Stimulated activated memory B cell treated with anti-CD40 and anti-IgM and Interleukin-4, amounts not matched to agents 10 μg/mL and 1 μg/mL and 100 μg/mL, for 72 hours (primary cell): ENCODE measurements at places on chromosomes 11 and 22.

- no peak for ATAC-seq
Measured at GRCh38 chr11:8015753-8016239, 28.7 kb downstream of the EIF3F start.

DNA sequence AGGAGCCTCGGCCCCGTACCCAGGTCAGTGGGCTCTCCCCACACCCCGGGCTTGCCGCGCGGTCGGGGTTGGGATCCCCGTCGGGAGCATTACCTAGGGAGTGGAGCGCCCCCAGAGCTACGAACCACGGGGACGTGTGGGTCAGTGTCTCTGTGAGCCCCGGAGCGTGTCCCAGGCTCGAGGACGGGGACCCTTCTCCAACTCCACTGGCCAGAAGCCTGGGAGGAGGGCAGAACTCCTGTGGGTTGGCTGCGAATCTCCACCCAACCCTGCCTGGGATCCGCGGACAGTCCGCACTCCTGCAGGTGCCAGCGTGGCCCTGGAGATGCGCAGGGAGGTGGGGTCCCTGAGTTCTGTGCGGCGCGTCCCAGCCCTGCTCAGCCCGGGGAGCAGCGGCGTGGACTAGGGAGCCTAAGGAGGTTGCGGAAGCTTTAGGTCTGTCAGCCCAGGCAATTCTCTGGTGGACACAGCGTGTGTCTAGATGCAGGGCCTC is 346 bp downstream of the PPFIBP2 start:
- peak; percentile 14 for ATAC-seq

DNA sequence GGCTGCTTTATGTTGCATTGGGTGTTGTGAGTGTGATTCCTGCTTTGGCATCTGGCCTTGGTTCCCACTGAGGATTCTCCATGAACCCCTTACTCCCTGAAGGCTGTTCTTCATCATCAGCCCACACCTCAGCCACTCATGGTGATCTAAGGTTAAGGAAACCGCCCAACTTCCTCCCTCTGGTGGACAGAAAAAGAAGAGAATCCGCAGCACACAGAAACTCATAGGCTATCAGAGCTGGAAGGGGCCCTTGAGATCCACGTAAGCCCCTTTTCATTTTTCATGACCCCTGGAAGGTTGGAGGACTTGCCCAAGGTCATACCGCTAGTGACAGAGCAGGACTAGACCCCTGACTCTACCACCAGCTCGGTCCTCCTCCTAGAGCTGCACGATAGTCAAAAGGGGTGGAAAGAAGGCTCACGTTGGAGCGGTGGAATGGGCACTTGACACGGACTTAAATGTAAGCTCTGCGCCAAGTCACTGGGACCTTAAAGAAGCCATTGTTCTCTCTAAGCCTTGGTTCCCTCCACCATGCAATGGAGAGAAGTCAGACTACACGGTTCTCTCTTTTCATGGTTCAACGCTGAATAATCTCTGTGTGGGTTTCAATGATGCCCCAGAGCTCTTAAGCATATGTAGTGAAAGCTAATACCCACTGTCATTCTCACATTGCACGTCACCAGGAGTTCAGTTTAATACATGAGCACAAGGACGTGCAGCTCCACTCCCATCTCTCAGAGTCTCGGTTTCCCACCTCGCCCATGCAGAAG is 83.6 kb upstream of the CRTAM start:
- peak; percentile 52 for ATAC-seq

- ATAC-seq: no peak
Measured at GRCh38 chr22:45599836-45600577, 71.6 kb upstream of the ATXN10 start.

DNA sequence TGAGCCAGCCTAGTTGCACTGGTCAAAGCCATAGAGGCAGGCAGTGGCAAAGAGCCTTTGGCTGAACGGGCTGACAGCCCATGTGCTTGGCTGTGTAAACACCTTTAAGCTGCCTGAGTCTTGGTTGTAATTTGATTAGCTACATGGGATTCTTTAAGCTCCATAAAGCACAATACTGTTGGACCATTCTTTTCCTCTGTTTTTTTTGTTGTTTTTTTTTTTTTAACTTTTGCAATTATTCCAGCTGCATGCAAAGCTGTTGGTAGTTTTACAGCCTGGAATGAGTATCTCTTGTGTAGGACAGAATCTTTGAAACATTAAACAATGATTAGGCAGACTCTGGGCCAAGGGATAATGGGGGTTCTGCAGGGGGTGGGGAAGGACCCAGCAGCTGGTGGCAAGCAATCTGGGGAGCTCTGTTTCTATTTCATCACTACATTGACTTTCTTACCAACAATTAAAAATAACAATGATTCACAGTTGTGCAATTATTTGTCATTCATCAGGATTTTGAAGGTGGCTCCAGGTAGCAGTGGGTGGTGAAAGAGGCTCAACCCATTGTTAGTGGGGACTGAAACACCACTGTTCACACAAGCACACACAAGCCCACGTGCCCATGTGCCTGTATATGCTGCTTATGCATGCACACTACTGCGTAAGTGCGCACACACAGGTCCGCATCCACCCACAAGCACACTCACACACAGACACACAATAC is 69.5 kb upstream of the CSNK2A3 start:
- ATAC-seq: no peak

DNA sequence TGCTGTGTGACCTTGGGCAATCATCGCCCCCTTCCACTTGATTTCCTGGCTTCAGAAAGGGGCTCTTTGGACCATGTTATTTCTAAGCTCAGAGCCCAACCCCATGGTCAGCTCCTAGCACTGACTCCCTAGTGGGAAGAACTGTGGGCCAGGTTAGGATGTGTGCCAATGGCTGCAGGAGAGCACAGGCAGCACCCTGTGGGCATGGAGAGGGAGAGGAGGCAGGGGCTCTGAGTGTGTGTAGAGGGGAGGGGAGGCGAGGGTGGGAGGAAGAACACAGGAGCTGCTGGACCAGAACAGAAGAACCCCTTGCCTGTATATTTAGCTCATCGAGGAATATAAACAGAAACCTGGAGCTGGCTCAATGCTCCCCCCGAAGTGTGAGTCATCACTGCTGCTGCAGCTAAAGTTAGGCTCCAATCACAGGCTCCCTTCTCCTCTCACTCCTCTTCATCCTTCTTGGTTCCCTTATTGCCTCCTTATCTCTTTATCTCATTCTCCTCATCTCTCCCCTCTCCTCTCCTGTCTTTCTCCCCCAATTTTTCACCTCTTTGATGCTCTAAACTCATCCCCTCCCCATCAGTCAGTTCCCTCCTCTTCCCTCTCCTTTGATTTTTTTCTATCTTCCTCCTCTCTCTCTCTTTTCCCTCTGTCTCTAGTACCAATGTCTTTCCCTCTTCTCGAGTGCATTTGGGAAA is 14.5 kb upstream of the RPS19BP1 start:
- ATAC-seq: no peak

- no peak for ATAC-seq
Measured at GRCh38 chr11:17790453-17790852, 55.9 kb downstream of the KCNC1 start.

DNA sequence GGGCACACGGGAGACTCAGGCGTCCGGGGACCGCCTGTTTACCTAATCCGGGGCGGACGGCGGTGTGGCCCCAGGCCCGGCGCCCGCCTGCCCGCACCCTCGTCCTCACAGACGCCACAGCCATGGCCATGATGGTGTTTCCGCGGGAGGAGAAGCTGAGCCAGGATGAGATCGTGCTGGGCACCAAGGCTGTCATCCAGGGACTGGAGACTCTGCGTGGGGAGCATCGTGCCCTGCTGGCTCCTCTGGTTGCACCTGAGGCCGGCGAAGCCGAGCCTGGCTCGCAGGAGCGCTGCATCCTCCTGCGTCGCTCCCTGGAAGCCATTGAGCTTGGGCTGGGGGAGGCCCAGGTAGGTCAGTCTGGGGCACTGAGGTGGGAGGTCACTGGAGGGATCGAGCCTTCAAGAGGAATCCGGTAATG is 10.0 kb upstream of the RAB1B start:
- no peak for ATAC-seq
